ENCODE measurements at places on chromosomes 11 and 22. TPM values are rescaled to one million over a fixed set of nuclear protein-coding genes. Genes with fewer than 3 reads are reported as not detected.
A peak's percentile ranks its signal among the peaks of the same experiment; 100 is the strongest.

Gene LRRC55
- total RNA-seq: 0.04 TPM

Gene PDGFD
- total RNA-seq: 4.8 TPM

Gene AASDHPPT
- total RNA-seq: 52.3 TPM

Gene SGSM1
- total RNA-seq: 2.1 TPM

Gene MIAT
- total RNA-seq: 1.2 TPM

Gene XKR3
- total RNA-seq: not detected

Gene IGLL1
- not detected for total RNA-seq

DNA sequence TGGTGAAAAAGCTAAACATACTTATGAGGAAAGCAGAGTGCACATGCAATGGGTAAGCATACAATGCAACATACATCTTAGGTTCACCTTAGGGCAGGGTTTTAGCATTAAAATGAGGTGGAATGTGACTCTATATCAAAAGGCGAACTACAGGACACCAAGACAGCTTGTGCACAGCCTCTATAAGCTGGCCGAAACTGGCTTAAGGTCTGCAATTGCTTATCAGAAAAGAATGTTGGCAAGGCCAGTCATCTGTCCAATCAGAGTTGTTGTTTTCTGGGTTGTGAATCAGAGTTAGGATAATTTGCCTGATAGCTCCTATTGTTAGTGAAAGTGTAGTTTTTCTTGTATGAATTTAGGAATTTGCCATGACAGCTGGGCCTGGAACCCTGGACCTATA lies 76.5 kb downstream of the LRRC4C start:
- H3K4me1 ChIP-seq: peaks cover 9% of the 10 kb centered on the region
- DNase-seq: no peak
- H3K36me3 ChIP-seq: no peaks in the 10 kb centered on the region

DNA sequence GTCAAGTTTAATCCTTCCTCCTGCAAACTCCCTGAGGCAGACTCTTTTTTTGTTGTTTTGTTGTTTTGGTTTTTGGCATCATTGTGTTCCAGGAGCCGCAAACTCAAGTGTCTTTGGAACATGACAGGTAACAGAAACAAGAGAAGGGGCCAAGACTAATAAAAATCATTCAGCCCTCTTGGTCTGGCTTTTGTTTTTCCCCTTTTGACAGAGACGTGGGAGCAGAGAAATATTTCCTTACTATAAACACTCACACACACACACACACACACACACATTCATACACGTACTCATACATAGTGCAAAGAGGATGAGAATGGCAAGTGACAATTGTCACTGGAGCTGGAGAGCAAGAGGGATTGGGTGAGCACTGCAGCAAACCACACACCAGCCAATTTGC lies 10.4 kb upstream of the ASPHD2 start:
- no peak overlapping the region for H3K27ac ChIP-seq
- no peaks in the 10 kb centered on the region for H3K4me1 ChIP-seq
- no peak for DNase-seq
- no peaks in the 10 kb centered on the region for H3K36me3 ChIP-seq
- H3K4me3 ChIP-seq: no peak overlapping the region

- no peak overlapping the region for H3K27ac ChIP-seq
- no peaks in the 10 kb centered on the region for H3K27me3 ChIP-seq
- no peaks in the 10 kb centered on the region for H3K36me3 ChIP-seq
- H3K4me3 ChIP-seq: no peak overlapping the region
Observed at GRCh38 chr11:78795621-78796261, 221.1 kb upstream of the NARS2 start.

DNA sequence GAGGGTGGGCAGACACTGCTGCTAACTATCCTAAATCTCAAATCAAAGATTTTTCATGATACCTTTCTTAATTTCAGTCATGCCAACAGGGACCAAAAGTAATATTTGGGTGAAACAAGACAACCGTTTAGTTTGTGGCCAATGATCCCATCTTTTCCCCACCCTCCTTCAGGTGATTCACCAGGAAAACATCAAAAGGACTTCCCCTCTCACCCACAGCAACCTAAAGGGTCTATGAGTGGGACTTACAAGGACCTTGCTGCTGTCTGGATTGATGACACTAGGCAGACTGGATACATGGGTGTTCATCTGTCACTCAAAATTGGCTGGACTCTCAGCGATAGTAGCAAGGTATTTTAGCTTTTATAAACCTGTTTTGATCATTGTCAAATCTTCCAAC lies 62.0 kb upstream of the ZC3H12C start:
- H3K36me3 ChIP-seq: no peaks in the 10 kb centered on the region
- DNase-seq: no peak

DNA sequence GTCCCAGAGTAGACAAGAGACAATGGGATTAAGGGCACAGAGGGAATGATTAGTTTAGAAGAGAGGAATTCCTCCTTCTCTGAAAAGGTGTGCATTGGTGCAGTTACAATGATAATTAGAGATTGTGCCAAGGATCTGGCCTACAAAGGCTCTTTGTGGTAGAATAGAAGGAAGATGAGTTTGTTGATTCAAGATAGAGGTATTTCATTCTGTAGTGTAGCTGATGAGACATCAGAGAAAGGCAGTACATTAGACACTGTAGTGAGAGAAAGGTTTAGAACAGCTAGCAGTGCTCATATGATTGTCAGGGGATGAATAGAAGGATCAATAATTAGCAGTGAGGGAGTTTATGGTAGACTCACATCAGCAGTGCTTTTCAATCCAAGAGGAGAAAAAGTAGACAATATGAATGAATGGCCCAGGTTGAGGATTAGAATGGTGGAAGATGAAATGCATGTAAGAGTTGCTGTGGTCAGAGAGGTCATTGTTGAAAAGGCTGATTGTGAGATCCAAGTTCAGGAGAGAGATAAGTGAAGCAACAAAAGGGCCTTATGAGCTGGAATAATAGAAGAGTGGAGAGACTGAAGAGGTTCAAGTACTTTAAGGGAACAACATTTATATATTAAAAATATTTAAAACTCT lies 28.9 kb downstream of the SIK2 start:
- DNase-seq: no peak
- no peak overlapping the region for H3K4me3 ChIP-seq
- no peaks in the 10 kb centered on the region for H3K27me3 ChIP-seq
- peaks cover 9% of the 10 kb centered on the region for H3K36me3 ChIP-seq

DNA sequence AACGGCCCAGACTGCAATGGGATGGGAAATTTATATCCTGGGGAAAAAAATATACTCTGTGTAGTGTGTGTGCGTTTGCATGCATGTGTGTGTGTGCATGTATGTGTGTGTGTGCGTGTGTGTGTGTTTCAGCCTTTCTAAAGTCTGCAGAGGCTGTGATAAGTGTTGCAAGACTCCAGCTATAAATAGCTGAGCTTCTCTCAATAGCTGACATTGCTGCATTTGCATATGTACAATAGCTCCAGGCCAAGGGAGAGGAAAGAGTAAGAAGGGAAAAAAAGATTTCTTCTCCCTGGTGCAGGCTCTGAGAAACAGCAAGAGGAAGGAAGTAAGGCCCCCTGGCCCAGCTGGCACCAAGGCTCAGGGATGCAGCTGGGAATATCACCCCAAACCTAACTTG lies 483.0 kb downstream of the MN1 start:
- peak overlapping the region; percentile 41 for H3K27ac ChIP-seq
- no peak overlapping the region for H3K4me3 ChIP-seq
- H3K36me3 ChIP-seq: no peaks in the 10 kb centered on the region
- H3K4me1 ChIP-seq: no peaks in the 10 kb centered on the region
- DNase-seq: no peak

GRCh38 chr11:11157185-11157584 lies 195.9 kb downstream of the CSNK2A3 start:
- H3K4me3 ChIP-seq: no peak overlapping the region
- DNase-seq: peak; percentile 83
- H3K4me1 ChIP-seq: no peaks in the 10 kb centered on the region
- no peaks in the 10 kb centered on the region for H3K27me3 ChIP-seq
- H3K36me3 ChIP-seq: no peaks in the 10 kb centered on the region

GRCh38 chr11:27722117-27722952 lies 22.1 kb upstream of the BDNF start:
- H3K4me1 ChIP-seq: peaks cover 4% of the 10 kb centered on the region
- no peaks in the 10 kb centered on the region for H3K36me3 ChIP-seq
- peak overlapping the region; percentile 77 for H3K4me3 ChIP-seq
- peaks cover 96% of the 10 kb centered on the region for H3K27me3 ChIP-seq
- H3K27ac ChIP-seq: no peak overlapping the region

- H3K27ac ChIP-seq: no peak overlapping the region
- DNase-seq: no peak
- peaks cover 6% of the 10 kb centered on the region for H3K4me1 ChIP-seq
- no peaks in the 10 kb centered on the region for H3K27me3 ChIP-seq
Observed at GRCh38 chr11:97860237-97860636, 1160.5 kb upstream of the CNTN5 start.

GRCh38 chr11:101477926-101478325 lies 105.9 kb downstream of the TRPC6 start:
- H3K36me3 ChIP-seq: no peaks in the 10 kb centered on the region
- no peaks in the 10 kb centered on the region for H3K4me1 ChIP-seq
- H3K4me3 ChIP-seq: no peak overlapping the region
- no peaks in the 10 kb centered on the region for H3K27me3 ChIP-seq
- no peak for DNase-seq
- H3K27ac ChIP-seq: no peak overlapping the region

- no peaks in the 10 kb centered on the region for H3K27me3 ChIP-seq
- H3K36me3 ChIP-seq: no peaks in the 10 kb centered on the region
- no peak overlapping the region for H3K4me3 ChIP-seq
- H3K27ac ChIP-seq: no peak overlapping the region
- no peak for DNase-seq
Observed at GRCh38 chr11:84965484-84965883, 661.7 kb downstream of the DLG2 start.

- H3K36me3 ChIP-seq: no peaks in the 10 kb centered on the region
- H3K27ac ChIP-seq: no peak overlapping the region
- H3K4me3 ChIP-seq: no peak overlapping the region
- no peaks in the 10 kb centered on the region for H3K4me1 ChIP-seq
- DNase-seq: peak; percentile 20
- H3K27me3 ChIP-seq: no peaks in the 10 kb centered on the region
Observed at GRCh38 chr11:1195682-1196515, 27.0 kb upstream of the MUC5B start.

DNA sequence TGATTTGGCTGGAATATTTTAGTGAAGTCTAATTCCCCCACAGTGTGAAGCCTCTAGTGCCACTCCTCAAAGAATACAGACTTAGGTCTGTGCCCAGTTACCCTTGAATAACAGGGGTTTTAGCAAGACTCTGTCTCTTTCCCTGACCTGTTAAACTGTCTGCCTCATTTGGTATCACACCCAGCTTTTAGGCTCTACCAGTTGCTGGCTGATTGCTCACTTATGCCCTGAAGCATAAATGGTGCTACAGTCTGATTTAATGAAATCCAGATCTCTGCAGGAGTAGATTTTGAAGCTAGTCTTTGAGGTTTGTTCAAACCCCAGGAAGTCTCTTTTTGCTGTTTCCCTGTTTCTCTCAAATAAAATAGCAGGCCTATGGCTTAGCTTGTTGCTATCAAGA lies 45.2 kb upstream of the LIPT2 start:
- H3K36me3 ChIP-seq: no peaks in the 10 kb centered on the region
- H3K27ac ChIP-seq: no peak overlapping the region
- peak overlapping the region; percentile 62 for H3K4me3 ChIP-seq
- no peak for DNase-seq
- H3K27me3 ChIP-seq: no peaks in the 10 kb centered on the region
- no peaks in the 10 kb centered on the region for H3K4me1 ChIP-seq

DNA sequence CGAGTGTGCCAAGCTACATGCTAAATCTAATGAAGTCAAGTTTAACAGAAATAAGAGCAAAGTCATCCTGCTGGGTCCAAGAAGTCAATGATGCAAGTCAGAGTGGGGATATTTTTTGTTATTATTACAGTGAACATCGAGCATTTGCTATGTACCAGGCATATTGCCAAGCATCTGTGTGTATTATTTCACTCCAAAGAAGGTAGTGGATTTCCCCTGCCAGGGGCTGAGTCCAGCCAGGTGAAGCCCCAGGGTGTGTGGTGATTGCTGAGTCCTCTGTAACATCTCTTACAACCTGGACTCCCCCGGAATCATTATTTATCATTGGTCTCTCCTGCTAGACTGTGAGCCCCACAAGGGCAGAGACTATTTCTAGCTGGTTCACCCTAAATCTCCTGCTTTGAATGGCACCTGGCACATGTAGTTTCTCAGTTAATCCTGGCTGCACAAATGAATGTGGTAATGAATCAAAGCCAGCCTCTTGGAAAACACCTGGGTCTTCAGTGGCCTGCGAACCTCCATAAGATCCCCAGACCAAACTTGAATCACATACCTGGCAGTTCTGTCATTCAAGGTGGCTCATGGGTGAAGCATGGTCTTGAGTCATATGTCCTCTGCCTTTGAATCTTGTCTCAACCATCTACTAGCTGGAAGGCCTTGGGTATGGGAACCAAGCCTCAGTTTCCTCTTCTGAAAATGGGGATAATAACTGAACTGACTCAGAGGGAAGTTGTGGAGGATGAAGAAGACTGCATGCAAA lies 549.2 kb downstream of the MIAT start:
- no peaks in the 10 kb centered on the region for H3K36me3 ChIP-seq
- H3K27me3 ChIP-seq: peaks cover 12% of the 10 kb centered on the region
- no peak overlapping the region for H3K4me3 ChIP-seq

- no peak overlapping the region for H3K27ac ChIP-seq
- no peak for DNase-seq
- no peak overlapping the region for H3K4me3 ChIP-seq
- no peaks in the 10 kb centered on the region for H3K36me3 ChIP-seq
Observed at GRCh38 chr11:86230921-86231434, 13.6 kb upstream of the EED start.

- H3K36me3 ChIP-seq: no peaks in the 10 kb centered on the region
- no peaks in the 10 kb centered on the region for H3K4me1 ChIP-seq
- no peak overlapping the region for H3K4me3 ChIP-seq
- DNase-seq: no peak
Observed at GRCh38 chr11:620935-621814, 3.6 kb downstream of the CDHR5 start.

DNA sequence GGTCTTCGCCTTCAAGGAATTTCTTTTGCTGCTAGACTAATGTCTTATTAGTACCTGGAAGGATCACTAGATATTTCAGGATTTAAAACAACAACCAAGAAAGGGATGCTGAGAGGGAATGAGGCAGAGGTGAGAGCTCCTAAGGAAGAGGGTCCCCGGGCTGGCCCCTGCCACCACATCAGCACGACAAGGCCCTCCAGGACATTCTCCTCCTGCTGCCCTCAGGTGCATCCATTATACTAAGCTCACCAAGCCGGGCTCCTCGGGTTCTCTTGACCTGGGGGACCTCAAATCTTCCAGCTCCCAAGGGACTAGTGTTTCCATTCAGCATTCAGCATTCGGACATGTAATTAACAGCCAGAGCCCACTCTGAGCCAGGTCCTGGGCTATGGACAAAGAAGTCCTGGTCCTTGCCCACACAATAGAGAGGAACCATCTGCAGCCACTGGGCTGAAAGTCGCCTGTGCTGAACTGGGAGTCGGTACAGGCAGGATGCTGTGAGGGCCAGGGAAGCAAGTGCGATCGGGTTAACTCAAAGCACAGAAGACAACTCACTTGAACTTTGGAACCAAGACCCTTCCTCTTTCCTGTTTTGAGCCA lies 29.4 kb upstream of the OAF start:
- no peak overlapping the region for H3K27ac ChIP-seq
- no peaks in the 10 kb centered on the region for H3K4me1 ChIP-seq
- no peak for DNase-seq
- H3K36me3 ChIP-seq: no peaks in the 10 kb centered on the region
- H3K27me3 ChIP-seq: peaks cover 23% of the 10 kb centered on the region
- no peak overlapping the region for H3K4me3 ChIP-seq

Measured in endodermal cell (in vitro differentiated cells).